ENCODE measurements at places on chromosomes 7 and 10.

DNA sequence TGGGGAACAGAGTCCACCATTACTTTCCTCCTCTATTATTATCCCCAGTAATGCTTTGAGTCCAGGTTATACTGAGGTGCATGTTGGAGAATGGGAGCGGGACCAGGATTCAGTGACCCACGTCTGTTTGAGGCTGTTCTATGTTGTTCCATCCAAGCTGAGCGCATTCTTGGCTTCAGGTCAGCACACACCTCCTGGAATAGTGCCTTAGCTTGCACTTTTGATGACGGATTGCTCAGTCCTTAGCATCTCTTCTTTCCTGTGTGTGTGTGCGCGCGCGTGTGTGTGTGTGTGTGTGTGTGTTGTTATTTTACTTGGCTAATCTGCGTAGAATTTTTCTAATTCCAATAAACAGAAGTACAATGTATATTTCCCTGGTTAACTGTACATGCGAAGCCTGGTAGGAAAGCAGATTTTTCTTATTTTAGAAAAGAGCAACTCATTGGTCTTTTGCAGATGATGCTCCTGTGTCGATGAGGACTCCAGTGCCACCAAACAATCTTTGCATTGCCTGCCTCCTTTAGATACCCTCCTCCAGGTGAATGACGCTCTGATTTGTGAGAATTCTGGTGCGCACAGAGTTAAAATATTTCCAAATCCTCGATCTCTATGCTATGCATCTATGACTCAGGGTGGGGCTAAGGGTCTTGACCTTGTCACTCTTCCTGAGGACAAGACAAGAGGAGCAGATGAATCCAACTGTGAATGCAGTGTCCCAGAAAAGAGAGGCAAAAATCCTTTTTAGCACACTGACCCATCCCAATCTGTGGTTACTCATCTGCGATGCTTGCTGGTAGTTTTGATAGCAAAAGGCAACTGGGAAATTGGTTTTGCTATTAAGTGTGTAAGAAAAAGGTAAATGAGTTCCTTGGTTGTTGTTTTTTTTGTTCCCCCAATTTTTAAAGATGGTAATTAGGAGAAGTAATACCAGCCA, 13.3 kb upstream of the CELF2 start:
- no peak for DNase-seq

GRCh38 chr7:27871866-27872265, 131.9 kb downstream of the TAX1BP1 start:
- no peak for DNase-seq

DNA sequence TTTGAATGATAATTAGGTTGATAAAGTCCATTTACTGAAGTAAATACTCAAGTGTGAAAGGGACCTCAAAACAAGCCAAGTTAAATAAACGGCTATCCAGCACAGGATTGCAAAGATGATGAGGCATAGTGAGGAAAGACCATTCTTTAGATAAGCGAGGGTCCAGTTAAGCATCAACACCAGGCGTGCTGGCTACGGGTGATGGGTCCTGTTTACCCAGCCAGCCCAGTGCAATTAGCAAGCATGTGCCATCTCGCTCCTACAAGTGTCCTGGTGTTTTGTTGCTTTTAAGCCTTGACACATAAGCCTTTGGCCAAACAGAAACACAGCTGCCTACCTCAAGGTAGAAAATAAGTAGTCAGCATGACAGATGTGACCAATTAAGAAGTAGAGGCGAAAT, 7.1 kb downstream of the NEBL start:
- peak; percentile 79 for DNase-seq

- no peak for DNase-seq
These were observed 11.7 kb downstream of the PRF1 start for GRCh38 chr10:70590655-70591416.

- no peak for DNase-seq
These were observed 649.1 kb downstream of the TNS3 start for GRCh38 chr7:46932676-46933424.

DNA sequence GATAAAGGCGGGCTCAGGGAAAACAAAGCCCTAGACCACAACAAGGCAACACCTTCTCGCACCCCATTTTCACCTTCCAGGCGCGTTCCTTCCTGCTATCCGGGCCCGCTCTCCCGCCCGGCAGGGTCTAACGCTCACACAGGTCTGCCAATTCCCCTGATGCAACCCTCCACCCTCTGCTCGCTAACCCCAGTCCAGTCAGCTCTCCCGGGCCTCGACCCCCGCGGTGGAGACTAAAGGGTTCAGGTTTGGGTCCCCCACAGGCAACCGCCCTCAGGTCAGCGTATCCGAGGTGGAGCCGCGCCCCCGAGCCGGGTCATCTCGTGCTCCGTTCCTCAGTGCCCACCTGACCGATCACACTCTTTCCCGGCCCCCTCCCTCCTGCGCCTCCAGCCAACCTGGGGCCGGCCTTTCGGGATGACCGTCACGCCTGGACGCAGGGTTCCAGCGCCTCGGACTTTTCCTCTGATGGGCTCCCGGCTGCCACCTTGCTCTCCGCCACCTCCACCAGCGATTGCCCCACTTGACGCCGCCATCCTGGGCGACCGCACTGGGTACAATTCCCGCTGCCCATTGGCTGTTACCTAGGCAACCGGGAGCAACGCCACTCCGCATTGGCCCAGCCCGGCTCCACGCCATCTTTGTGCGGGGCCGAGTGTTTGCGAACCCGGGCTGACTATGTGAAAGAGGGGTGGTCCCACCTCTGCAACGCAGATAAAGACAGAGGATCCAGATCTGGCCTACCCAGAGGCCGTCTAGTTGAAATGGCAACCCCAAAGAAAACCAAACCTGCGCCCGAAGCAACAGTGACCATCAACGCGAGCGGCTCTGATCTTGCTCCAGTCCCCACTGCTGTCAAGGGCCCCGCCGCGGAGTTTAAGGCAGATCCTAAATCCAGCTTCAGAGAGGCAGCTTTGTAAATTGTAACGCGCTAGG, at the start of gene MORN4:
Gene MORN4 (minus strand): TSS at position 552 of the 936 bp plus-strand sequence. CDS start 13,847 bp downstream, outside the sequence.
- DNase-seq: peak; percentile 90

GRCh38 chr10:124211921-124212320, 118.5 kb upstream of the CHST15 start:
- DNase-seq: no peak

GRCh38 chr7:22447762-22448161, 52.2 kb downstream of the STEAP1B start:
- peak; percentile 26 for DNase-seq

- DNase-seq: no peak
These were observed 42.4 kb downstream of the CCNY start for GRCh38 chr10:35378541-35379210.

DNA sequence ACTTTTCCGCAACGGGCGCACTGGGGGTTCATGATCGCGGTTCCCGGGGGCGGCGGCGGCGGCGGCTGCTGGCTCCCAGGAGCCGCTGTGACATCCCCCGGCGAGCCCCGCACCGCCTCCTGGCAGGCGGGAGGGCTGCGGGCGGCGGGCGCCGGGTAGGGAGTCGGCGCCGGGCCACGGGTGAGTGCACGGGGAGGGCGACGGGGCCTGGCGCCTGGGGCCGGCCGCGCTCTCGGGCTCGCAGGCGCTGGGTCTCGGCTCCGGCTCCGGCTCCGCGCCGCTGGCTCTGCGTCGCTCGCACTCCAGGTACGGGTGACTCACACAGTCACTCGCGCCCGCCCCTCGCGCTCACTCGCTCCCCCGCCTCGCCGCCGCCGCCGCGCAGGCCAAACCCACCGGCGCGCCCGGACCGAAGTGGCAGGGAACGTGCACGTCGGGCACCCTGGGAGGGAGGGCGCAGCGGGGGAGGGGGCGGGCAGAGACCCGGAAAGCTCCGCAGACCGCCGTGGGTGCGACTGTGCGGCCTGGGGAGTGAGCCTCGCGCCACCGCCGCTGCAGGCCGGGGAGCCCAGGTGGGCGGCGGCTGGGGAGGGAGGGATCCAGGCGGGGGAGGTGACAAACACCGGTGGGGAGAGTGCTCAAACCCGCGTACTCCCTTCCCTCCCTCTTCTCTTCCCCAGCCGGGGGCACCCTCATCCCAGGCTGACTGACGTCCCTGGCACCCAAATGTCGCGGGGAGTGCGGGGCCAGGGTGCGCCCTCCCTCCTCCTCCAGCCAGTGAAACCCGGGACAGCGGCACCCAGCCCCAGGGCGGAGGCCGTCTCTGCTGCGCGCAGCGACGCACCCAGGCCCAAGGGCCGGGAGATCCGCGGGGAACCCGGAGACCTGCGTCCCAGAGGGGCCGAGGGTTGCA, 276.9 kb upstream of the NEBL start:
- DNase-seq: peak; percentile 67

- no peak for DNase-seq
These were observed 21.5 kb upstream of the OGDHL start for GRCh38 chr10:49783645-49784044.

DNA sequence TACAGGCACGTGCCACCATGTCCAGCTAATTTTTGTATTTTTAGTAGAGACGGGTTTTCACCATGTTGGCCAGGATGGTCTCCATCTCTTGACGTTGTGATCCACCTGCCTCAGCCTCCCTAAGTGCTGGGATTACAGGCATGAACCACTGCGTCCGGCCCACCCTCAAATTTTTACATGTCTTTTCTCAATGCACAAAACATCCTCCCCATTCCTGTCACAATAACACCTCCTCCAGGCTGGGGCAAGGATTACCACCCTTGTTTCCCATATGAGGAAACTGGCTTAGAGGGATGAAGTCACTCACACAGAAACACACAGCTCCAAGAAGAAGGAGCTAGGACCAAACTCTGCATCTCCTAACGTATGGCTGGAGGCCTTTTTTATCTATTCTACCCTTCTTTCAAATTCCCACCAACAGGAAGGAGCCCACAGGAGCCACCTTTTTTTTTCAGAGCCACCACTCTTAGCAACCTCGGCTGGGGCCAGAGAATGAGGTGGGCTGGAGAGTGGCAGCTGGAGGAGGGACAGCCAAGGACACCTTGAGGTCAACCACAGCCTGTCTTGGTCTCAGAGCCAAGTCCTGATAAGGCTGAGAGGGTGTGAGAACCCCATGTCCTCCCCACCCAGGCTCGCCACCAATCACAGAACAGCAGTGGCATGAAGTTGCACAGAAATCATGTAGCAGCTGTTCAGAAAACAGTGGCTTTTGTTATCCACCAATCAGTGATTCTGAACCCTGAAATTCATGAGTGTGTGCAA, 113.1 kb upstream of the PDLIM1 start:
- no peak for DNase-seq

GRCh38 chr7:150842018-150842417, 10.3 kb upstream of the AOC1 start:
- no peak for DNase-seq

DNA sequence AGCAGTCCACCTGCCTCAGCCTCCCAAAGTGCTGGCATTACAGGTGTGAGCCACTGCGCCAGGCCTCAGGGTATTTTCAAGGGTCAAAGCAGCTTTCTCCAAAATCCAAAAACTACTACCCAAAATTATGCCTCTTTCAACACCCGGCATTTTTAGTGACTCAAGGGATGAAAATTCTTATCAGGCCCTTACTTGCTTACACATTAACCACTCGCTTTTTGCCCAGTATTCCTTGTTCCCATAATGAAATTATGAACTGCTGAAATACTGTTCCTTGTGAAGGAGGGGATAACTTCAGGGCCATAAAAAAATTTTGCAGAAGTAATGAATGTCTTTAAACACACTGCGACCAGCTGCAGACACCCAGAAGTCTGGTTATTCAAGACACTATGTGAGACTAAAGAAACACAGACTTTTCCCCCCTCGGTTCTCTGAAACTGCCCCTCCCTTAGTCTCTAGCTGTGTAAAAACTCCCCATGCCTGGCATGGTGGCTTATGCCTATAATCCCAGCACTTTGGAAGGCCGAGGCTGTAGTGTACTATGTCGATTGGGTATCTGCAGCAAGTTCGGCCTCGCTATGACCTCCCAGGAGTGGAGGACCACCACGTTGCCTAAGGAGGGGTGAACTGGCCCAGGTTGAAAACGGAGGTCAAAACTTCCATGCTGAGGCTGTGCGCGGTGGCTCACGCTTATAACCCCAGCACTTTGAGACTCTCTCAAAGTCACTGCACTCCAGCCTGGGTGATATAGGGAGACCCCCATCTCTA, 12.0 kb downstream of the FXYD4 start:
- DNase-seq: no peak
